ENCODE measurements at places on chromosomes 5 and 9.

DNA sequence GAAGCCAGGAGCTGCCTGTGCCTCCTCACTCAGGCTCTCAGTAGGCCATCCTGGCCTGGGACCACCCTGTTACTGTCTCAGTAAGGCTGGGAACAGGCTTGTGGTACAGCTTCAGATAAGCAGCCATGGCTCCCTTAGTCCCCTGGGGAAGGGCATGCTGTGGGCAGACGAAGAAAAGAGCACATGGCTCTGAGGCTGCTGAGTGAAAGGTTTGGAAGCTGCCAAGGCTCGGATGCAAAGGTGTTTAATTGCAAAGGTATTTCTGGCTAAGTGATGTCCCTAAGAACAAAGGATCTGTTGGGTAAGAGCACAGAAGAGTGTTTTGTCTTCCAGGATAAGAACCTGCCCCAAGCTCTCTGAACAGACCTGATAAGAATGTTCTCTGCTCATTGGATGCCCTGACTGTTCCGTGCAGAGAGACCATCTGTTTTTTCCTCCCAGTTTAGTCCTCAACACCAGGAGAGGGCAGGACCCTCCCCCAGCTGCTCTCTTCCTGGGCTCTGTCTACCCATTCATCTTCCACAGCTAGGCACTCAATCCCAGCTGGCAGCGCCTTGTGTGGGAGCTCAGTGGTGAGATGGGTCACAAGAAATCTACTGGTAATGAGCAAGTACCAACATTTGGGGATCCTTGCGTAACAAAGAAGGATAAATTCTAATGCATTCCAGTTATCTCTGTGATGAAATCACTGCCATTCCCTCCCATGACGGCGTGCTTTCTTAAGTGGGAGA lies 17.7 kb downstream of the ANGPTL2 start:
- DNase-seq = no peak

GRCh38 chr5:61386045-61386800 lies 54.2 kb downstream of the ZSWIM6 start:
- no peak for DNase-seq

- DNase-seq = peak; percentile 62
Observed at GRCh38 chr5:143222287-143223231, 180.9 kb downstream of the NR3C1 start.

DNA sequence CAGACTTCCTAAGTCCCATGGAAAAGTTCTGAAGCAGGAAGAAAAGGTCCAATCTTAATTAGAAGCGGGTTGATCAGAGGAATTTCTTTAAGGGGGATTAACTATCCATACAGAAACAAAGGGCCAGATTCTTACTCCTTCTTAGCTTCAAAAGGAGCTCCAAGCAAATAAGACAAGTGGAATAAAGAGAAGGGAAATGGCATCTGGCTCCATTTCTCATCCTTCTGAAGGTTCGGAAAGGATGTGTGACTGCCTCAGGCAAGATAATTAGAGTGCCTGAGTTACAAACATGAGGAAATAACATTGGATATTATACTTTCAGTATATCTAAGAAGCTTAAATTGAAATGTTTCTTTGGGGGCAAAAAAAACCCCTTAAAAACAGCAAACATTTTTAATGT lies 88.1 kb upstream of the ADAMTS19 start:
- DNase-seq = no peak

- no peak for DNase-seq
Observed at GRCh38 chr5:68046445-68046844, 169.1 kb upstream of the PIK3R1 start.

GRCh38 chr5:154646745-154647113 lies 108.4 kb upstream of the LARP1 start:
- no peak for DNase-seq

DNA sequence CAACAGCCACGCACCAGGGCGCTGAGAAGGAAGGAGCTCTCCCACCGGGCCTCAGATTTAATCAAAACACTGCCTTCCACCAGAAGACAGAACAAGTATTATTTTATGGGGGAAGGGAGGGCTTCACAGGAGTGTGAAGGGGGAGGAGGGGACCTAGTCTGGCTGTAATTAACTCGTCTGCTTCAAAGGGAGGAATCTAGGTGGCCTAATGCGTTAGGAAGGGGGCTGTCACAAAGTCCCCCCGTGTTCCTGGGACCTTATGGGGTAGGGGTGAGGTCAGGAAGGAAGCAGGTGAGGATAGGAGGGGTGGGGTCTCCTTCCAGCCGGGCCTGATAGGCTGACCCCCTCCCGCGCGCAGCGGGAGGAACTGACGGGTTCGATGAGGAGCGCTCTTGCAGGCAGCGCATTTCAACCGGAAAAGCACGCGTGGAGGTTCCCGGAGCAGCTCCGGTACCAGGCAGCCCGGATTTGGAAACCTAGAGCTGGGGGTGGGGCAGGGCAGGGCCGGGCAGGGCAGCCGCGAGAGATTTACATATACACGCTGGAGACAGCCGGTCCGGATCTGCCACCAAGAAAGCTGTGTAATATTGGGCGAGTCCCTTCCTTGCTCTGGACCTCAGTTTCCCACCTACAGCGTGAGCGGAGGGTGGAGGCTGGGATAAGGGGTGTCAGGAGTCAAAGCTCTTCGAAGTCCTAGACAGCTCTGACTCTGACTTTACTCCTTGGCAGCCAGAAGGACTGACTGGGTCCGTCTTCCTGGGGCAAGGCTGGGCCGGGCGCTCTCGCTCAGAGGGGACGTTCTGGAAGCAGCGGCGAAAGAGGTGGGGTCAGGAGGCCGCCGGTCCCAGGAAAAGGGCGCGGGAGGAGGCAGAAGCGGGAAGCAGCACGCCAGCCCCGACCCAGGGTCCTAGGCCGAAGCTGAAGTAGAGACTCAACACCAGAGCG lies 1.8 kb downstream of the SHB start:
- no peak for DNase-seq

GRCh38 chr5:37090123-37090726 lies 159.0 kb downstream of the CPLANE1 start:
- DNase-seq = no peak

- peak; percentile 69 for DNase-seq
Observed at GRCh38 chr5:37665889-37666288, 174.0 kb downstream of the GDNF start.

- DNase-seq = no peak
Observed at GRCh38 chr9:69996967-69997366, 46.7 kb upstream of the MAMDC2 start.

DNA sequence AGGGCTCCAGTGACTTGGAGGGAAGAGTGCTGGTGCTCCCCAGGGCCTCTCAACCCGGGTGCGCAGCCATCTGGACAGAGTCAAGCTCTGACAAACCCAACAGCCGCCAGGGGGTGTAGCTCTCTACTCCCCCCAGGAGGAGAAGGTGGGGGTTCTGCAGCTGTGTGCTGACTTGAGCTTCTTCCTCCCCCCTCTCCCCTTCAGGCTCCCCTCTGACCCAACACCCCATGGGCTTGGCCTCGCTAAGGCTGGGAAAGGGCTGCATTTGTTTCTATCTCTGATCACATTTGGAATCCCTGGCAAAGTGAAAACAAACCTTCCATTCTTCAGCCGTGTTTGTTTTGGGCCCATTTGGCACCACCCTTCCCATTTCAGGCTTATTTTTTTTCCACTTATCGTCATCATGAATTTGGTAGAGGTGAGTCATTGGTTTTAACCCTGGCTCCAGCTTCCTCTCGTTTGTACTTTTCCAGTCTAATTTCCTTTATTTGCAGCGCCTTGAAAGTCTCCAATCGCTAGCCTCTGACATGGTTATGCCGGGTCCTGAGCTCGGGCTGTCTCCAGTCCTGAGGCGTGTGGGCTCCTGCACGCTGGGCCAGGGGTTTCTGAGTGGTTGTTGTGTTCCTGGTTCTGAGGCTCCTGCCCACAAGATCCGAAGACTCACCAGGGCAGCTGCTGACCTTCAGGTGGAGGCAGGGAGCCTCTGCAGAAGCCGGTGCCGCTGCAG lies 36.1 kb downstream of the DAP start:
- DNase-seq = no peak

DNA sequence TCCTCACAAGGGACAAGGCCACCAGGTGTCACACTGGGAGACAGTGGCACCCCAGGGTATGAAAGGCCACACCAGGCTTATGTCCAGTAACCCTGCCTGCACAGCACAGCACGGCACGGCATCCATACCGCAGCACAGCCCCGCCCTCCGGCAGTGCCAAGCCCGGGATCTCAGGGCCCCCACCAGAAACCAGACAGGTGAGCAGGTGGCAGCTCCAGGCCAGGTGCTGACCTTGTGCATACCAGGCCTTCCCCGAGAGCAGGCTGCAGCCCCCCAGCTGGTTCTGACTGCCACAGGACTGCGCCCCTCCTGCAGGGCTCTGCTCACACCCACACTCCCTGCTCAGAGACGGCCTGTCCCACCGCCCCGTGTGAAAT lies 56.5 kb downstream of the ADAMTS2 start:
- DNase-seq = no peak

DNA sequence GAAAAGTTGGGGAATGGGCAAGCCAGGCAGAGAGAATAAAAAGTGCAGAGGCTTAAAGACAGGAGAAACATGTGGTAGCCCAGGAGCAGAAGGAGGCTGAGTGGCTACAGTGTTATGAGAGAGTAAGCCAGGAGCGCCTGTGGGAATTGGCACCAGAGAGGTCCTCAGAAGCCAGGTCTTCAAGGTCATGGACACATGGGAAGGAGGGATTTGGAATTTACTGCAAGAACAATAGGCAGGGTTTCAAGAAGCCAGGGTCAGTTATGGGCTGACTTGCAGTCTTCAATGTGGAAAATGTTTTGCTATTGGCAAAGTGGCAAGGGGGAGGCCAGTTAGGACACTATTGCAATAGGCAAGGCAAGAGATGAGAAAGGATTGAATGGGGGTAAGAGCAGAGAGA lies 29.3 kb downstream of the ERAP1 start:
- DNase-seq = no peak

- DNase-seq = no peak
Observed at GRCh38 chr5:174692381-174692780, 32.0 kb upstream of the MSX2 start.

GRCh38 chr5:68217528-68217927 lies 2.0 kb downstream of the PIK3R1 start:
- DNase-seq = no peak

GRCh38 chr5:127875235-127876021 lies 172.2 kb downstream of the CCDC192 start:
- DNase-seq = peak; percentile 72

GRCh38 chr9:15211815-15212495 lies 95.1 kb downstream of the TTC39B start:
- DNase-seq = peak; percentile 17

GRCh38 chr9:36800455-36800854 lies 227.8 kb downstream of the MELK start:
- no peak for DNase-seq

- DNase-seq = no peak
Observed at GRCh38 chr5:5373351-5373989, 49.0 kb upstream of the ICE1 start.

DNA sequence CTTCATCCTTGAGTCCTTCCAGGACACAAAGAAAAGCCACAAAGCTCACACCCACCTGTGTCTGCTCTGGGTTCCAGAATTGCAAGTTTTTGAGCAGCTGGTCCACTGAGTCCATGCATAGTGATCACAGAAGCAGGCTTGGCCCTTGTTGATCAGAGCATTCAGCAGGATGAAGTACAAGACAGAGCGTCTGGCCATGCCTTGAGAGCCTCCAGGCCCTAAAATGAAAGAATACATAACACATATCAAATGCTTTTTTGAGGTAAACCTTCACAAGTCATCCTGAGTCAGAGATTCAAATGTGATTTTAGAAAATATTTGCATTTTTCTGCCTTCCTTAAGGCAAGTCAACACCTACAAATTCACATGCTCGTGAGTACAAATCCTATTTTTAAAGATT lies 10.3 kb downstream of the C6 start:
- DNase-seq = no peak

DNA sequence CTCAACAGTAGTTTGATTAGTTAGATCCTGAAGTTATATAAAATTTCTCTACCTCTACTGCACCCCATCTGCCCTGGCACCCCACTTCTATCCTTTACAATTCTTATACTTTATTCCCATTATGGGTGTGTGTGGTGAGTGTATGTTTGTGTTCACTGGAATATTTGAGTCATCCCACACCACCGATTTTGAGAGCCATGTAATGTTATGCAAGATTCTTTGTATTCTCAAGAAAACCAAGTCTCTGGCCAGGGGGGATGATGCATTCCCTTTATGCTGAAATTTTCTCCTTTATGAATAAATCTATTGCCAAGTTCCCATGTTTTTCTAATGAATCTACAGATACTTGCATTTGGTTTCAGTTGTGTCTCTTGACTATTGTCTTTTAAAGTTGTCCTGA lies 266.8 kb downstream of the ARHGEF28 start:
- peak; percentile 76 for DNase-seq

GRCh38 chr9:111467778-111468367 lies 16.3 kb downstream of the ECPAS start:
- no peak for DNase-seq

GRCh38 chr9:96062031-96062430 lies 186.5 kb downstream of the ERCC6L2 start:
- no peak for DNase-seq

DNA sequence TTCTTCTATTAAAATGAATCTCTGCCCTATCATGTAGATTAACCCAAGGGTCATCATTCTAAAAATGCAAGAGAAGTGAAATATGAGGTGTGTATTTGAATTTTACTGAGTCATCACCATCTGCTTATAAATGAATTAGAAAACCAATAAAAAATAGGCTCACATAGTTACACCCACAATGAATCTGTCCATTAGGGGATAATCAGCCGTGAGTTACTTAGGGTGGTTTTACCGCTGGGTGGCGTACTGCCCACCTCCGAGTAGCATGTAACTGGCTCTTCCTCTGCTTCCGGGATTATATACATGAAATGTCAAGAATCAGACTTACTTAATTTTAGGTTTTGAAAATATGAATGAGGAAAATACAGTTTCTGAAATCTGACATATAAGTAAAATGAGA lies 332.9 kb upstream of the CCNG1 start:
- no peak for DNase-seq

DNA sequence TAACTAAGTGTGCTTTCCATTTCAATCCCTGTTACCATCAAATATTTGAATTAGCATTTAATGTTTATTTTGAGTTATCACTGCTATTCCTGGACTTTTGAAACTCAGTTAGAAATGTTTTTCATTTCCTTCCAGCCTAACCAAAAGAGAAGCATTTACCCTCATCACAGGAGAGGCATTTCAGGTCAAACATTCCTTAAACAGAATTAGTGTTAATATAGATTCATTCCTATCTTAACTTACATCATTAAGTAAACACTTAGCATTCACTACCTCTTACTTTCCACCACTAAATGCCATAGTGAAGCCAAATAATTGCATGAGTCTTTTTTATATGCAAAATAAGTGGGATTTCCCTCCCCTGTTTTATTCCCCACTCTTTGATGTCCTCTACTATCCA lies 136.6 kb upstream of the OR13F1 start:
- no peak for DNase-seq

DNA sequence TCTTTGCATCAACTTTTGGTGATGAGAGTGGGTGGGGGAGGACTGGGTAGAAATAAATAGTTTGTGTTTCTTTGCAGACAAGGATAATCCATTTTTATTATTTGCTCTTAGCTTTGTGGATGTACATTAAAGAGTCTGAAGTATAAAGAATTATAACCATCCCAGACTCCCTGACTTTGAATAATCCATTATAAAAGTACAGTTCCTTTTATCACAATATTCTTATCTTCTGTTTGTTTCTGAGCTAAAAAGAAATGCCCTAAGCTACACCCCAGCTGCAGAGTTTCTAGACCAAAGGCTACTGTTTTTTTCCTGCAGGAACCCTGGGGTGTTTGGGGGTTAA lies 77.9 kb downstream of the NDFIP1 start:
- no peak for DNase-seq

All from muscle of back (tissue), 13 donors.